ENCODE measurements at places on chromosomes 6 and 20.

DNA sequence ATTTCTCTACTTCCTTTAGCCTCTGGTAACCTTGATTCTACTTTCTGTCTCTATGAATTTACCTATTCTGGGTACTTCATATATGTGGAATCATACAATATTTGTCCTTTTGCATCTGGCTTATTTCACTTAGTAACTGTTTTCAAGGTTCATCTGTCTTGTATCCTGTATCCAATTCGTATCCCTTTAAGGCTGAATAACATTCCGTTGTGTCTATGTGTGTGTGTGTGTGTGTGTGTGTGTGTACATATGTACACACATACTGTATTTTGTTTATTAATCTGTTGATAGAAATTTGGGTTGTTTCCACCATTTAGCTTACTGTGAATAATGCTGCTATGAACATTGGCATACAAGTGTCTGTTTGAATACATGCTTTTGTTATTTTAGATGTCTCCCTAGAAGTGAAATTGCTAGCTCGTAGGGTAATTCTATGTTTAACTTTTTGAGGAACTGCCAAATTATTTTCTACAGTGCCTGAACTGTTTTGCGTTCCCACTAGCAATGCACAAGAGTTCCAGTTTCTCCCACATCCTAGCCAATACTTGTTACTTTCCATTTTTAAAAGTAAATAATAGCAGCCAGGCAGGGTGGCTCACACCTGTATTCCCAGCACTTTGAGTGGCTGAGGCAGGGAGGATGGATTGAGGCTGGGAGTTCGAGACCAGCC, 17.7 kb downstream of the SENP6 start:
- DNase-seq: no peak

DNA sequence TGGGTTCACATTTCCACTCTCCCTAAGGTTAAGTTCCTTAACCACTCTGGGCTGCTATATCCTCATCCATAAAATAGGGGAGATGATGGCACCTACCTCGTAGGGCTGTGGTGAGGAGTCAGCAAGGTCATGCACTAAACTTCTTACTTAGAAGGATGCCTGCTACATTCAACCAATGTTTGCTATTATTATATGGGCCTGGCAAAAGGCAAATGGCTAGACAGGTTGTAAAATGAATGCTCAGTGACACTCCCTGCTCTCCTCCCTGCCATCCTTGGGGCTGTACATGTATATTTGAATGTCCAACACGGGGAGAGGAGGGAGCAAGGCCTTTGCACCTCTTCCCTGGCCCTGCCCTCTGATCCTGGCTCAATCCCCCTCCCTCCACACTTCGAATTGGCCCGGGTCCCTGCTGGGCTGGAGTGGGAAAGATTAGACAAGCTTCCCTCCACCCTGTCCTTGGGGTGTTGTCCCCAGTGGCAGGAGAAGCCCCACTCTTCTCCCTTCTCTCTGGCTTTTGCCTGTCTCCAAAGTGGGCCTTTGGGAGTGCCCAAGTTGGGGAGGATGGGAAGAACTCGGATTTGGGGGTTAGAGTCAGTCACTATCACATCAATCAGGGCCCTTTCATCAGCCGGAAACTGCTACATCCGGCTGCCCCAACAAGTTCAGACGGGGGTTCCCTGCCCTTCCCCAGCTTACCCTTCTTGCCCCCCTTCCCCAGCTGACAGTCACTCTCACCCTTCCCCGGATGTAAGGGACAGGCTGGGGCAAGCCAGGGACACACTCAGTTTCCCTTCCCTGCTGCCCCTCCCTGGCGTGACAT, 36.3 kb upstream of the VEGFA start:
- DNase-seq: peak; percentile 69

GRCh38 chr6:148703900-148704299, 42.9 kb upstream of the UST start:
- DNase-seq: no peak

DNA sequence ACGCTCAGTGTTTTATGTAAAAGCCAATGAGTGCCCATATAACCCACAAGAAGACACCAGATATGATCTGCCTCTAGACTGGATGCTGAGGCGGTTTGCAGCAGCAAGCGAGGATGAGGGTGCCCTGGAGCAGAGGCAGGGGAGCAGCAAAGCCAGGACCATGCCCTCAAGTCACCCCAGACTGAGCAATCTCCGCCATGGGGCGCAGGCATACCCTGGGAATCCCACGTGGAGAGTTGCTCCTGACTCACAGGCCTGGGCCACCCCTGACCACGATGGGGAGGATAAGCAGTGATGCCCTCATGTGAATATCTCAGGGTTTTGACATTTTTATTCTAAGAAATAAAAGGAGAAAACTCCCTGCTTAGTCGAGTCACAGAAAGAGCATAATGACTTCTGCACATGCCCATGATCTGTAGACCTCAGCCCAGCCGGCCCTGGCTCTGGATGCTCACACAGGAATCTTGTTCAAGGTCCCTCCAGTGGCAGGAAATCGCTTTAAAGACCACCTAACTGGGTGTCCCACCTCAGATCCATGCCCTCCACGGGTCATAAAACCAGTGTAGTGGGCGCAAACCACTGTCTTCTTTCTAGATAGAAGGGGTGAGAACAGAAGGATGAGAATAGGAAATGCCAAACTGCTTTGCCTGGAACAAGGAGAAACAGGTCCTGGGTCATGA, 138.3 kb upstream of the SNX9 start:
- DNase-seq: no peak

DNA sequence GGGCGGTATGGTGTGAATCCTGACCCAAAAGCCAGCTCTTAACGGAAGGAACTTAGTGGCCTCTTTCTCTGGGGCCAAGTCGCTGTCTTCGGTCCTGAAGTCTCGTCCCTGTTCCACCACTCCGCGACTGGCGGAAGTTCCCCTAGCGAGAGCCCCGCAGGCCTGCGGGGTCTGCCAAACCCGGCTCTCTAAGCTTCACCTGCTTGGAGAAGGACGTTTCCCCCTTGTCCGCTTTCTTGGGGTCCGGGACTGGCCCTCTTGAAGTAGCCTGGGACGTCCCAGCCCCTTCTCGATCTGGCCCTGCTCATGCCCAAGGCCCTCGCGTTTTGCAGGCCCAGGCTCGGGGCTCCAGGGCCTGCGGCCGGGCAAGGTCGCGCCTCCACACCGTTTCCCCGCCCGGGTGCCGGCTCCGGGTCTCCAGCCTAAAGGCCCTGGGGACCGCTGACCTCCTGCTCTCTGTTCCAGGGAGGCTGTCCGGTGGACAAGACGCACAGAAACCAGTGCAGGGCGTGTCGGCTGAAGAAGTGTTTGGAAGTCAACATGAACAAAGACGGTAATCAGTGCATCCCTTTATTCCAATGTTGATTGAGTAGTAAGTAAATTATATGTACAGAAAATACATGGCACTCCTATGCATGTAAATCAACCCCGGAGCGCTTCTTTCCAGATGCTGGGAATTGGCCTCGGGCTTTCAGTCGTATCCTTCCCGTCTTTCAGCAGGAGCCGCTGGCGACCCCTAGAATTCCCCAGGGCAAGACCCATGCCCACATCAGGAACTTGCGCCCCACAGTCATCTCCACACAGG, 8.8 kb downstream of the NR2E1 start:
- peak; percentile 55 for DNase-seq

DNA sequence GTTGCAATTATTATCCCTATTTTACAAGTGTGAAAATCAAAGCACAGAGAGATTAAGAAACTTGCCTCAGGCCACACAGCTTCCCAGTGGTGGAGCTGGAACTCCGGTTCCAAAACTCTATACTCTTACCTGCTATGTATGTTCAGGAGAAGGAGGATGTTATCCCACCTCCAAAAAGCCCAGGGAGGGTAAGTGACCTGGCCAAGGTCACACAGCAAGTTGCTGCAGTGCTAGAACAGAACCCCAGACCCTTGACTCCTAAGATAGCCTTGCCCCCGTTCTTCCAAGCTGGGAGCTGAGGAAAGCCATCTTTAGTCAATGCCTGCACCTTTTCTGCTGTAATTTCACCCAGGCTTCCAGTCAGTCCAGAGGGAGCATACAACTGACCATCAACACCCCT, 42.3 kb downstream of the BPIFB1 start:
- no peak for DNase-seq

DNA sequence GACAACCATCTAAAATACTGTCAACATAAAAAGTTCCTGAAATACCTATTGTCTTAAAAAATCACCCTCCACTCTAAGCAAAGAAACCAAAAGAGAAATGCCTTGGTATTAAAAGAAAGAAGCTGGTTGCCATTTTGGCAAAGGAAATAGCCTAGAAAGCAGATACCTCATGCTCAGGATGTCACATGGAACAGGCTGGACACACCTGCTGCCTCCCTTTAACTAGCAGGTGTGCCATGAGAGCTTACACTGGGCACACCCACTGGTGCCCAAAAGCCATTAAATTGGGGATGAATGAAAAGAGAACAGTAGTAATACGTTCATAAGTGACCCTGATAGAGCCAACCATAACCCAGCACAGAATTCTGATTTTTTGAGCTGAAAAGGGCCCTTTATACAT, 1.5 kb downstream of the SLC23A2 start:
- no peak for DNase-seq

DNA sequence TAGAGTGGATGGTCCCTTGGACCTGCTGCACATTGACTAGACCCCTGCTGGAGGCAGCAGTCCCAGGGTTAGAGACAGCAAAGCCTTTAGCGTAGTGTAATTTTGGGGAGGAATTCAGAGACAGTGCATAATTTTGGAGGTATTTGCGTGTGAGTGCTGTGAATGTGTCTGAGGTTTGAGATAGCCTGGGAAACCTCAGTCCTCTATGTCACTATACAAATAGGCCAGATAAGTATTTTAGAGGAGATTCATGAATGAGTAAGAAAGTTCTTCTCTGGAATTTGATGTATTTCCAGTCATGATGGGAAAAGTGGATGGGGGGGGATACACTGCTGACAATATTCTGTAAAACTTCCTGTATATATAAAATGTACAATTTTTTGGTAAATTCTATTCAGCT, 25.8 kb upstream of the MTRF1L start:
- no peak for DNase-seq

GRCh38 chr6:151067684-151068596, 171.8 kb upstream of the AKAP12 start:
- no peak for DNase-seq

GRCh38 chr6:34441526-34441925, 15.7 kb upstream of the RPS10 start:
- DNase-seq: no peak

DNA sequence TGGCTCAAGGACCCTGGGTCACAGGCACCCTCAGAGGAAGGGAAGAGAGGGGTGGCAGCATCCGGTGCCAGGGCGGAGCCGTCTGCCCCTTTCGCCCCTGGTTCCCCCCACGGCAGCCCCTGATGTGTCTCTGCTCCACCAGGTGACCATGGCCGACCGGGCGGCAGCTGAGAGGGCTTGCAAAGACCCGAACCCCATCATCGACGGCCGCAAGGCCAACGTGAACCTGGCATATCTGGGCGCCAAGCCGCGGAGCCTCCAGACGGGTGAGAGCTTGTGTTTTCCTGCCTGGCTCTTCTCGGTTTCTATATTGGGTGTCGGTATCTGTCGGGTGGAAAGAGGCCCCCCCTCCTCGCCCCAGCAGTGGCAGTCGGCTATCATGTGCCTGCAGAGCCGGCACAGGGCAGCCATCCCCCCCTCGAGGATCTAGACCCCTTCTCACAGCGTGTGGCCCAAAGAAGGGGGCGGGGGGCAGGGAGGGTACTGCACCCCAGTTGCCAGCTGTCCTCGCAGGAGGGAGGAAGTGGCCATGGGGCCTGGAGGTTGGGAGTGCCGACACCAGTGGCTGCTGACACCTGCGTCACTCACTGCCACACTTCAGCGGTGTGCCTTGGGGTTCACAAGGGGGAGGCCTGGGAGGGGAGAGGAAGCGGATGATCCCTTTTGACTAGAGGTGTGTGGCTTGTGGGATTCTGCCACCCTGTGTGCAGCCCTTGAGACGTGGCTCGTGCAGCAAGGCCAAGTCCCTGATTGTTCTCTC, 1.5 kb downstream of the RBM38 start:
- DNase-seq: peak; percentile 74

- no peak for DNase-seq
Measured at GRCh38 chr6:39608652-39609345, 116.4 kb downstream of the KIF6 start.

DNA sequence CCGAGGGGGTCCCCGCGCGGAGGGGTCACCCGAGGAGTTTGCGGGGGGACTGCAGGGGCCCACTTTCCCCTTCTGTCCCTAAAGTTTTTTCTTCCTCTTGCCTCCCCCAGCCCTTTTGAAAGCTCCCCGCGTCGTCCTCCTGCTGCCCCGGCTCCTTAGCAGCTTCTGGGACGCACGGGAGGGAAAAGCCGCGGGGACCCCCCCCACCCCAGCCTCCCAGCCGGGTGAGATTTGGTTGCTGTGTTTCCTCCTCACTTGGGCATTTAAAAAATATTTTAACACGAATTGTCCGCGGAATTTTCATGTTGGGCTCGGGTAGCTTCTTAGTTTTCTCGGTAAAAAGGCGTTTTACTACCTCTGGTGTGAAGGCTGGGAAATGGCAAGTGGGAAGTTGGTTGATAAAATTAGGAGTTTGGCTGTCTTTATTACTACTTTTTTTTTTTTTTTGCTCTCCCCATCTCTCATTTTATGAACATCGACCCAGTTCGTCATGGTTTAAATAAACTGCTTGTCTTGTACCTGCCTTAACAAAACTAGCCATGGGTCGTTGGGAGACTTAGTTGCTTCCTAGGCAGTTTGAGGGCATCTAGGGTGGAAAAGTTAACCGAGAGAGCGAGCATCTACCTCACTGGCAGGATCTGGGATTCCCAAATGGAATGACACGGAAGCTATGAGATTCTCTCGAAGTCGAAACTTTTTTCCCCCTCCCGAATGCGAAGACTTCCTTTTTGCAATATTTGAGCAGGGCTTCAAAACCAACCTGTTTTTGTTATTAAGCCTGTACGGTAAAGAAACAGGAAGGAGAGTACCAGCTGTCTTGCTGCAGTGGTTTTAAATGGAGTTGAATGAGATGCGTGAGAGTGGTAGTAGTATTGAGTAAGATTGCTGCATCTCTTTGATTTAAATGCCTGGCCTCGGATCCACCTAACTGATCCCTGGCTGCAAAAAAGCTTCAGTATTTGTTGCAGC, 868 bp downstream of the NCOA3 start:
- peak; percentile 35 for DNase-seq

- DNase-seq: no peak
Measured at GRCh38 chr6:129314575-129314974, 395.4 kb downstream of the ARHGAP18 start.

GRCh38 chr6:18219591-18219990, 44.7 kb downstream of the DEK start:
- no peak for DNase-seq

DNA sequence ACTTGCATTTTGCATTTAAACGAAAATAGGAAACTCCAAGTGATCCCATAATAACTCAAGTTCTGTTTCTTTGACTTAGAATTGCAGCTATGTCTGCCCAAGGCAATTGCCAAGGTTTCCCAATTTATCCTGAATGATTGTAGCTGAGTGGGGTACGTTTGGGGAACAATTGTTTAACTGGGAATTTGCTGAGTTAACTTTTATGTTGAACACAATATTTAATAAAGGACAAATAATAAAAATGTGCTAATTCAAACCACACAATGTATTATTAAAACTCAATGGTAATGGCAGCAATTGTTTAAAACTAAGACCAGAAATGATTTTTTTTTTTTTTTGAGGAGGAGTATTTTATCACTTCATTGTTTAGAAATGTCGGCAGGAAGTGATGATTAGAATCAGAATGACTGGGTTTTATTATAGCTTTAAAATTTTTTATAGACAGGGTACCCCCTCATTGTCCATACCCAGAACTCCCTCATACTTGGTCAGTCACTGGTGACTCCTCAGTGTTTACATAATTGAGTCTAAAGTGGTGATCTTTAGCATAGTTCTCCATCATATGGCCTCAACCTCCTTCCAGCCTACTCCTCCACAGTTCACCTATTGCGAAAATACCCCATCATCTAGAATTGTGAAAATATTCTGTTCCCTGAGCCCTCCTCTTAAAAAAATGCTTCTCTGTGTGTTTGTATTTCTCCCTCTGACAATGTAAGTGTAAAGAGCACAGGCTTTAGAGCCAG, 389.2 kb upstream of the CITED2 start:
- DNase-seq: no peak
